Activated CD4-positive, CD25-positive, alpha-beta regulatory T cell treated with anti-CD3 and anti-CD28 coated beads, Interleukin-2, amount 50 U/mL, for 16 hours (primary cell): ENCODE measurements at places on chromosomes 4 and X.

- no peak for DNase-seq
These were observed 82.3 kb downstream of the SLC10A7 start for GRCh38 chr4:146439437-146439836.

DNA sequence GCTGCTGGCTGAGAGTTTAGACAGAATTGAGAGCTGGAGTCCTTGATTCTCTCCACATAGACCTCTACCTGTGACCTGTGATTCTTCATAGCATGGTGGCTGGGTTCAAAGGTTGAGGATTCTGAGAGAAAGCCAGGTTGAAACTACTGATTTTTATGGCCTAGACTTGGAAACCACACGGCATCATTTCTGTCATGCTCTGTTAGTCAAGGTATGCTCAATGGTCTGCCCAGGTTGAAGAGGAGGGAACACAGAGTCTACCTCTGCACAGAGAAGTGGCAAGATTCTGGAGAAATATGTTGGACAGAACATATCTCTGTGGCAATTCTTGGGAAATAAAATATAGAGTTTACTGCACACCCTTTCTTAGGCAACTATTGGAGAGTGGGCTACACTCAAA lies 57.2 kb upstream of the CXorf66 start:
- no peak for DNase-seq

- no peak for DNase-seq
These were observed 85.9 kb downstream of the FIP1L1 start for GRCh38 chr4:53463340-53463739.

GRCh38 chrX:108224727-108225621 lies 133.4 kb downstream of the ATG4A start:
- DNase-seq: no peak

DNA sequence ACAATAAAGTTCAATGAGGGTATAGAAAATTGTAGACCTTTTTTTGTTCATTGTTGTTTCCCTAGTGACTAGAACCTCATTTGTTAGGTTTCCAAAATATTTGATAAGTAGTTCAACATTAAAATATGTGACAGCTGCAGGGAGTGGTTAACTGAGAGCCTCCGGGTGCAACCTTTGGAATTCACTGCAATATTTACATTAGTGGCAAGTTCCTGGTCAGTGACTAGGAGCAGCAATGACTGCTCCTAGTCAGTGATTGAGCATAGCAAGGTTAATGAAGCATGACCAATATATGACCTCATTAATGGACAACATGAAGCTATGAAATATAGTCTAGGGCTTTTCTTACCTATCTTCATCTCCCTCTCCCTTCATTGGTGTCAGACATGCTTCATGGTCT lies 65.8 kb upstream of the FAM47A start:
- DNase-seq: no peak

DNA sequence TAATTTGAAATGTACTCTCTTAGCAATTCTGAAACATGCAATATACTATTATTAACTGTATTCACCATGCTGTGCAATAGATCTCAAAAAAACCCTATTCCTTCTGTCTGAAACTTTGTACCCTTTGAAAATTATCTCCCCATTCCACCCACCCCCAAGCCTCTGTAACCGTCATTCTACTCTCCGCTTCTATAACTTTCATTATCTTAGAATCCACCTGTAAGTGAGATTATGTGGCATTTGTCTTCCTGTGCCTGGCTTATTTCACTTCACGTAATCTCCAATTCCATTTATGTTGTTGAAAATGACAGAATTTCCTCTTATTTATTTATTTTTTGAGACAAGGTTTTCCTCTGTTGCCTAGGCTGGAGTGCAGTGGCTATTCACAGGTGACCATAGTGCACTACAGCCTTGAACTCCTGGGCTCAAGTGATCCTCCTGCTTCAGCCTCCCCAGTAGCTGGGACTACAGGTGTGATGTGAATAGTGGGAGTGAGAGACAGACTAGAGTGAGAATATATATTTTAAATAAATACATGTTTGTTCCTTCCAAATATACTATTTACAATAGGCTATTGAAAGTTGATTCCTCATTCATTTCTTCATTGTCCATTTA lies 30.5 kb downstream of the VSIG4 start:
- no peak for DNase-seq

GRCh38 chr4:187019896-187020295 lies 296.2 kb upstream of the FAT1 start:
- DNase-seq: no peak

DNA sequence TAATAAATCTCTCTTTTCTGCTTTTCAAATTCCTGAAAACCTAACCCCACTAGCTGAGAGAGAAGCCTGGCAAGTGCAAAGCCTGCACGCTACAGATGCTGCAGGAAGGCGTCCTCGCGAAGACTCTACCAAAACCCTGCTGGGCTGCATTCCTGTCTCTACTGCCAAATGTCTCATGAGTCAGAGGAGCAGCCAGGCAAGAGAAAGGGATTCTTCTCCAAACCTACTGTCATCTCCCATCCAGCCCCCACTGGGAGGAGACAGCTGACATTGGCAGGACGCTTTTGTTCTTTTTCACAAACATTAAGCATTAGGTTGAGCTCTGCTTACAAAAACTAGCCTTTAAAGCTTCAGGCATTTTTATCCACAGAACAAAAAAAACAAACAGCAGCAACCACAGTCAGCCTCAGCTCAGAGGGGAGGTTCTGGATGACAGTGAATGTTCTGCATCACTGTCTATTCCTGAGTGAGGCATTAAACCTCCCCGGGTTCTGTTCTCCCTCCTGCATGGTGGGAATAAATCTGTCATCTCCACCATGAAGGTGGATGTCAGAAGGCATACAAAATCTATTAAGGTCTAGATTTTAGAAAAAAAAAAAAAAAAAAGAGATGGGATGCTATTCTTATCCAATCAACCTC lies 18.0 kb downstream of the CRMP1 start:
- no peak for DNase-seq

DNA sequence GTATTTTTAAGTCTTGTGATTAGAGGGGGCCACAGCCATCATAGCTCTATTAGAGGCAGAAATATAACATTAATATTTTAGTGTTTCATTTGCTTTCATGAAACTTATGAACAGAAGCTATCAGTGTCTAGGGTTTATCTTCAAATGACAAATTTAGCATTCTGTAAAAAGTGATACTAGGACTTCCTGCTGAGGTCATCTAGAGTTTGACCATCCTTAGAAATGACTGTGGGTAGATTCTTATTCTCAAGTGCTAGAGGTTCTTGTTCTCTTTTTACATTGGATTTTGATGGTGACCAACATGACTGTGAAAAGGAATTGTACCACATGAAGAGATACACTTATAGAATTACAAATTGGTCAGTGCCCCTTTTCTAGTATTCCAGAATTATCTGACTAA lies 568.6 kb downstream of the RPA4 start:
- DNase-seq: no peak

DNA sequence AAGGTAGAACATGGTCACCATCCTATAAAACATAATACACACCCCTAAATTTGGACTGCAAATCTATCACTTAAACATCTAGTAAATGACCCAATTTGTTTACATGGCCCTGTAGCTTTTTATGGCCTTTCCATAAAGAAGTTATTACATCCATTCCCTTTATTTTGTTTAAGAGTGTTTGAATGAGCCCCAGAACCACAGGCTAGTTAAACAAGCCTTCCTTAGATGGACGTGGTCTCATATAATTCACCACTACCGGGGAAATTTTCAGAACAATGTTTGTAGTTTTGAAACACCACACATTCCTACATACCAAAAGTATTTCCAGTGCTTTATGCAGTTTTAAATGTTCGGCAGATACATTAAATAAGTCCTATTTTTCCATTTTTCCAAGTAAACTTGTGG lies 12.3 kb downstream of the PDGFC start:
- DNase-seq: no peak

GRCh38 chrX:56309881-56310280 lies 77.7 kb downstream of the KLF8 start:
- DNase-seq: no peak

DNA sequence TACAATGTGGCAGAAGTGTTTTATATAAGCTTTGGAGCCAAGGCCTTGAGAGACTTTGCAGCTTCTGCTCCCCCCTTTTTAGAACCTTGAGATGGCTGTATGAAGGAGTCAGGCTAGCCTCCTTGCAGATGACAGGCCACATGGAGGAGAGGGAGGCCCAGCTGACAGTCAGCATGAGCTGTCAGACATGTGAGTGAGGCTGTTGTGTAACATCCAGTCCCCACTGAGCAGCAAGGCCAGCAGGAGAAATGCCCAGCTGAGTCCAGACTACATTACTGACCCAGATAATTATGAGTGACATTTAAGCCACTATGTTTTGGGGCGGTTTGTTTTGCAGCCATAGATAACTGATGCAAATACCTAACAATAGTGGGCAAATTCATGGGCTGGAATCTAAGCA lies 515.3 kb upstream of the ARX start:
- no peak for DNase-seq

GRCh38 chrX:11954176-11954575 lies 184.1 kb upstream of the FRMPD4 start:
- no peak for DNase-seq

- no peak for DNase-seq
These were observed 650.8 kb downstream of the PCDH7 start for GRCh38 chr4:31370866-31371465.

- DNase-seq: no peak
These were observed 256.2 kb downstream of the FSTL5 start for GRCh38 chr4:161907590-161907955.

- DNase-seq: no peak
These were observed 110.2 kb upstream of the STX18 start for GRCh38 chr4:4651811-4652755.

GRCh38 chrX:19555236-19555635 lies 39.9 kb upstream of the MAP3K15 start:
- DNase-seq: no peak

GRCh38 chrX:15471028-15471427 lies 22.1 kb downstream of the PIR start:
- DNase-seq: peak; percentile 10

- DNase-seq: no peak
These were observed 259.1 kb downstream of the SH2D1A start for GRCh38 chrX:124605511-124605910.

- DNase-seq: no peak
These were observed 226.8 kb downstream of the CAMK2D start for GRCh38 chr4:113534711-113535110.

DNA sequence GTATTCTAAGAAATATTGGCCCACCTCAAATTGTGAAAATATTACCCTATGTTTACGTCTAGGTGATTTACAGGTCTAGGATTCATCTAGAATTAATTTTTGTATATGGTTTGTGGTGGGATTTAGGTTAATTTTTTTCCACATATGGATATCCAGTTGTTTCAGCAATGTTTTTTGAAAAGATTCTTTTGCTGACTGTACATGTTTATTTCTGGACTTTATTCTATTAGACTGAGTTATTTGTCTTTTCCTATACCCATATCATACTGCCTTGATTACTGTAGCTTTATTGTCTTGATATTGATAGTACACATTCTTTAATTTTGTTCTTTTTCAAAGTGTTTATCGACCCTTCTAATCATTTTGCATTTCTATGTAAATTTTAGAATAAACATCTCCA lies 83.5 kb downstream of the PRKG2 start:
- DNase-seq: no peak

DNA sequence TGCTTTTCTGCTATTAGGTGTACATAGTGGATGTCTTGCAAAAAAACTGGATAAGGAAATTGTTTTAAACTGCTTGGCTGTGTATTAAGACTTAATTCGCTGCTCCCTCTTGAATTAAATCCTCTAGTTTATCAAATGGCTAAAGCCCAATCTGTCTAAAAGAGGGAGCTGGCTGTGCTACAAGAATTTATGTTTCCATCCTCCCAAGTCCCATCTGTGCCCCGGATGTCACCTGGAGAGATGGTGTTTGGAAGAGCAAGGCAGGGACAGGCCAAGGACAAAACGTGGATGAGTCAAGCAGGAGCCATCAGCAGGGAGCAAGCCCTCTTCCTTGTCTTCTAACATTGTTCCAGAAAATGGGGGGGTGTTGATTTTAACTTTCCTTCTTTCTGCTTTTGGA lies 171.3 kb upstream of the LCORL start:
- DNase-seq: no peak

DNA sequence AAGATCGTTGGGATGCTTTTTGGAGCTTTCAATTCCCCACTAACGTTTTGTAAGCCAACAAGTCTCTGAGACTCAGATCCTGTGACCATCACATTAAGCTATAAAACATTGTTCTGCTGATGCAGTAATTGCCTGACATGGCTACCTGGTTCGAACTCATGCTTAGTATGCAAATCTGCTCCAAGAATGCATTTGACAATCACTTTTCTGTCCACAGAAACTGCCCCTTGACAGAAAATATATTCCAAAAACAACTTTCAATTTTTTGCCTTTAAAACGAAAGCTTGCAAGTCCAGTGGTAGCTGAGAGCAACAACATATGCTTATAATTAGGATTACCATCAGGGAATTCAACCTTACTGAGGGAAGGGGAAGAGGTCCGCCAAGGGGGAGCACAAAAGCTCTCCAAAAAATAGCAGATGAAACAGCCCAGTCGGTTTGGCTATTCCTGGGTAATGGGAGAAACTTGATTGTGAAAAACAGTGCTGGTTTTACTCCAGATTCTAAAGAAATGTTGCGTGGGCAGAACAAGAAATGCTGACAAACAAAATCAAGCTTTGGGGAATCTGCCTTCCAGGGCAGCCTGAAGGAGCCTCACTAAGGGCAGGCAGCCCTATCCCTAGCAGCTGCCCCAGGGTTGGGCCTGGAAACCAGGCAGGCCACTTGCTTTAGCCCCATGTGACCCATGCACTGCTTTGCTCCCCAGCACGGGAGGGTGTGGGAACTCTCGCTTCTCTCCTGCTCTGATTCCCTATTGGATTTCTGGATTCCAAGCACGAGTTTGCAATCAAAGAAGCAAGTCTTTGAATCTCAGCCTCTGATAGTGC lies 160.7 kb upstream of the LDB2 start:
- no peak for DNase-seq

DNA sequence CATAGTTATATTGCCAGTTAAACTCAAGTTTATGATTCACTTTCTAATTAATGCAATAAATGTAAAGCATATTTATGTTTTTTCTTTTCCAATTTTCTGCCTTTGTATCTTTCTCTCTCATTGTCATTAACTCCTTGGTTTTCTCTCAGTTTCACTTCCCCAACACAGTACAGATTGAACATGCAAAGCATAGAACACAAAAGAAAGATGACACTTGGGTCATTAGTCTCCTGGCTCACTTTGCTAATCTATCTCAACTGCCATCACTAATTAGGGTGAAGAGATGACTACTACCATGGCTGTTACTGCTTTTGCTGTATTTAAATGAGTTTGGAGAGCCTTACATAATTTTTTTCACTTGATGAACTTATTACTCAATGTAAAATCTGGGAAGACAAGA lies 12.3 kb upstream of the NAA11 start:
- no peak for DNase-seq

GRCh38 chr4:147367891-147368290 lies 113.0 kb upstream of the EDNRA start:
- no peak for DNase-seq

GRCh38 chrX:134006484-134007161 lies 21.2 kb upstream of the GPC3 start:
- DNase-seq: no peak

- no peak for DNase-seq
These were observed 58.8 kb upstream of the MXD4 start for GRCh38 chr4:2320746-2321145.

- no peak for DNase-seq
These were observed 52.0 kb downstream of the SORCS2 start for GRCh38 chr4:7244331-7244665.
